ENCODE measurements at places on chromosomes 6 and 20.

GRCh38 chr6:132362442-132363185, 38.7 kb downstream of the MOXD1 start:
- peak; percentile 32 for DNase-seq

- DNase-seq: peak; percentile 56
These were observed 34.3 kb downstream of the KCNB1 start for GRCh38 chr20:49447946-49448809.

DNA sequence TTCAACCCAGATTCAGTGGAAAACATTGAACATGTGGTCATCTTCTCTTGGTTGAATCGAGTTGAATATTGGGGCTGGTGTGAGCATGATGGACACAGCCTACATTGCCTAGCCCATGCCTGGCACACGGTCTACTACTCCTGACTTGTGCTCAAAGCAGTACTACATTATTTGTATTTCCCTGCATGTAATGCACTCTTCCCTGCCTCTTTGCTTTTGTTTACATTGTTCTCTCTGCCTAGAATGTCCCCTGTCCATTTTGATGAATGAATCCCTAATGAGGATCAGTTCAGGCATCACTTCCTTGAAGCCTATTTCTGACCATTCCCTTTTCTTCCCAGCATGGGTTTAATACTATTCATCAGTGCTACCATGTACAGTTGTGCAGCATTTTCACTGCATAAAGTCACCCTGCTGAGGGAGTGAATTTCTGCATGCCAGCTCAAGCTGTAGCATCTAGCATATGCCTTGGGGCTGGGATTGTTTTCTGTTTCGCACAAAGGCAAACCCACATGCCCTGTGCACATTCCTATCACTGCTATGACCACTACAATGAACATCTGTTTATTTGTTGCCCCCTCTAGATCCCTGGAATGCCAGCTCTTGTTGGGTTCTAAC, 75.3 kb upstream of the CCN6 start:
- no peak for DNase-seq

DNA sequence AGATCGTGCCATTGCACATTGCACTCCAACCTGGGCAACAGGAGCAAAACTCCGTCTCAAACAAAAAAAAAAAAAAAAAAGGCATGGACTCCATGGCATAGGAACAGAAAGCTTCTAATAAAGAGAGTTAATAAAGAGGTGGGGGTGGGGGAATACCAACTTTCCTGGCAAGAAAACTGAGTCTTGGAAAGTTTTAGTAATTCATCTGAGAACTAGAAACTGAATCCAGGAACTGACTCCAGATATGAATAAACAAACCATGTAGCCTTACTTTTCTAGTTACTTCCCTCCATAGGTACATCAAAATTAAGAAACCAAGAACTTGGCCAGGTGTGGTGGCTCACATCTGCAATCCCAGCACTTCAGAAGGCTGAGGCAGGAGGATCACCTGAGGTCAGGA, 38.5 kb downstream of the PTPRT start:
- no peak for DNase-seq

DNA sequence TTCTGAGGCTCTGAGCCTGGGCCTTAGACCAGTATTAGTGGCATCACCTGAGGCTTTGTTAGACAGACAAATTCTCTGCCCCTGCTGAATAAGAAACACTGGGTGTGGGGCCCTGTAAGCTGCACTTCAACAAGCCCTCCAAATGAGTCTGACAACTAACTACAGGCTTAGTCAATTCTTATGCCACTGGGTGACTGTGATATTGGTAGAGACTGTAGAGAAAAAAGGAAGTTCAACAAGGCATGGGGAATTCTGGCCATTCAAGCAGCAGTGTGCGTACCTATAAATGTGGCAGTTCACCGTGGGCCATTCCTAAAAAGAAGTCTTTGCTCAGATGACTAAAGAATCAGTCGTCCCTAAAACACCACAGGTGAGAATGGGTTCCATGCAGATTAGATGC, 82.7 kb downstream of the MDN1 start:
- DNase-seq: no peak

DNA sequence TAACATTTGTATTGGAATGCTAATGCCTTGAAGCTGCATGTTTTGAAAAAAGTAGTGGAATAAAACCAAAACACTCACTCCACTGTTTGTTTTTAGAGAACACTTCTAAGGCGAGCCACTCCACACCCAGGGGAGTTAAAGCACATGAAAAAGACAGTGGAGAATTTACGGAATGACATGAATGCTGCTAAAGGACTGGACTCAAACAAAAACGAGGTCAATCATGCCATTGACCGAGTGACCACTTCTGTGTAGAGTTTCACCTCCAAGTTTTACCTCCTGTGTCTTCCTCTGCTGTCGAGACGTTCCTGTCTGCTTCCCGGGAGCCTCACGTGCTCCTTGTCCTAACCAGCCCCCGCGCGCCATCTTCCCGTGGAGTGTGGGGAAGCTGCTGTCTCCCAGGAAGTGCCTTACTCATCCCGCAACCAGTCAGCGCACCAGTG, 127.8 kb downstream of the LRRC1 start:
- no peak for DNase-seq

DNA sequence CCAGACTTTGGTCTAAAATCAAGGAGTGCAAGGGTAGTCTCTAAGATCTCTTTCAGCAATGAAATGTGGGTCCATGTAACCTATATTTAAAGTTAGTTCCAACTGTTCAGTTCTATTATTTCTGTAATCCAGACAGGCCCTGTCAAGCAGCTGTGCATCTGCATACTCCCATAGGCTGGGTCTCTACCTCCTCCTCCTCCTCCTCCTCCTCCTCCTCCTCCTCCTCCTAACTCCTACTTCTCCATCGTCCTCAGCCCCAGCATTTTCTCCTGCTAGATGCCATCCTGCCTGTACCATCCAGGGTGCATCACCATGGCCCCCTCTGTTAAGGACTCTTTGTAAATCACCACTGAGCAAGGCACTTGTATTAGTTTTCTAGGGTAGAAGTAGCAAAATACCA, 52.4 kb upstream of the TPD52L1 start:
- no peak for DNase-seq

DNA sequence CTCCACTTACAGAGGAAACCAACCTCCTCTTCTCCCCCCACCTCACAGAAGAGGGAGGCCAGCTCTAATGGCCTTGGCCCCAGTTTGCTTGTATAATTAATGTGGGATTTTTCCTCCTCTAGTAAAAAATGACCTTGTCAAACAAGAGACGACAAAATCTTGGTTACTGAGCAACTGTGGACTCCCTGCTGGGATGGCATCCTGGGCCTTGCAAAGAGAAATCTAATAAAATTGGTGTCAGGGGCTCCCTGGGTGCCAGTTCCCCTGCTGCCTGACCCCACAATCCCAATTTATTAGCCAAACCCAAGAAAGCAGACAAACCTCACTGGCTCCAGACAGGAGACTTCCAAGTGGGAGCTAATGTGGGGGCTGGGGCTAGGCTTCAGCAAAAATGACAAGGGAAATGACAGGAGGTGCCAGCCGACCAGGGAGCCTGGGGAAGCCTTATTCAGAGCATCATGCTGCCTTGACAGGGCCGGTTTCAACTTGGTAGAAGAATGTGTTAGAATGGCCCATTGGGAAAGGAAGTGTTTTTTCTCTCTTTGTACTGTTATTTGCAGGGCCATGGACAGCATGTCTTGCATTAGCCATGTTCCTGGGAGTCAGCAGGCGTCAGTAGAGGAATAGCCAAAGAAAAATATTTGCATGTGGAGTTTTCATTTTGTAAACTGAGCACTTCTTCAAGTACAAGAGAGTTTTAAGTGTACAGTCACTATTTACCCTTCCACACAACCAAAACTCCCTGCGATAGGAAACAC, 816.9 kb downstream of the DHX35 start:
- no peak for DNase-seq

DNA sequence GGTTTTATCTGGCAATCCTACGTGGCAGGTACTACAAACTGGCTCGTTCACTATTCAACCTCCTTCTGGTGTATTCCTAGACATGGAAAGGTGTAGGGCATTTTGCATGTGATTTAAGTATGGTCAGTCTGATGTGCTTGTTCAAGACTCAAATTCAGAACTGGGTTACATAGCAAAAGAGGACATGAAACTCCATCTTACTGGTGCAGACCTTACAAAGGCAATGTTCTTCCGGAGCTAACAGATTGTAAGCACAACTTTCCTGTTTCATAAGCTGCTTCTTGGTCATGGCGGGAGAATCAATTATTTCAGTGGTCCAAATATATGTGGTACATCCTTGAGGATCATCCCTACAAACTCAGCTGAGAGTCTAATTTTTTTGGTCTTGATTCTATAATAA, 703.4 kb downstream of the EPM2A start:
- DNase-seq: no peak

GRCh38 chr20:43722153-43722505, 4.7 kb downstream of the GTSF1L start:
- DNase-seq: no peak

DNA sequence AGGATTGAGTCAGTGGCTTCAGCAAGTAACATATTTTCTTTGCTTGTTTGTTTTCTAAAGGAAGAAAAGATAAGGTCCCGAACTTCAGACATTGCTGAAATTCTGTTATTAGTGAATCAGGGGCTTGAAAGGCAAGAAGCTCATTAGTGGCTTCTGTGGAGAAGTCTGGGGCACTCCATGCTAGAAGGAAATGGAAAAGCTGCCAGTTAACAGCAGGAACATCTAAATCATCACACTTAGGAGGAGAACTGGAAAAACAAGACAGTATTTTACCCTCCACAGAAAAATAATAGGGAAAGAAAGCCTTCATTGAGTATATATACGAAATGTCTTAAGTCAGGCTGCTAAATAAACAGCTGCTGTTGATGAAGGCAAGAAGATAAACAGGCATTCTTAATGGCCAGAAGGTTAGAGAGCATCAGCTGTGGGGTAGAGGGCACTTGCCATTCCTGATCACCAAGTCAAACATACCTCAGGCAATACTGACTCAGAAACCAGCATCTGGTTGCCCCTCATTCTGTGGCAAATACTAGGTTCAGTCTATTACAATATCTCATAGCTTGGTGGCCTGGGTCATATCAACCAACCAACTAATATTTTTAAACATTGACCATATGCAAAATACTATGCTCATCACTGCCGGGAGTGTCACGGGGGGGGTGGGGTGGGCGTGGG, 143.2 kb upstream of the TENT5A start:
- DNase-seq: no peak

DNA sequence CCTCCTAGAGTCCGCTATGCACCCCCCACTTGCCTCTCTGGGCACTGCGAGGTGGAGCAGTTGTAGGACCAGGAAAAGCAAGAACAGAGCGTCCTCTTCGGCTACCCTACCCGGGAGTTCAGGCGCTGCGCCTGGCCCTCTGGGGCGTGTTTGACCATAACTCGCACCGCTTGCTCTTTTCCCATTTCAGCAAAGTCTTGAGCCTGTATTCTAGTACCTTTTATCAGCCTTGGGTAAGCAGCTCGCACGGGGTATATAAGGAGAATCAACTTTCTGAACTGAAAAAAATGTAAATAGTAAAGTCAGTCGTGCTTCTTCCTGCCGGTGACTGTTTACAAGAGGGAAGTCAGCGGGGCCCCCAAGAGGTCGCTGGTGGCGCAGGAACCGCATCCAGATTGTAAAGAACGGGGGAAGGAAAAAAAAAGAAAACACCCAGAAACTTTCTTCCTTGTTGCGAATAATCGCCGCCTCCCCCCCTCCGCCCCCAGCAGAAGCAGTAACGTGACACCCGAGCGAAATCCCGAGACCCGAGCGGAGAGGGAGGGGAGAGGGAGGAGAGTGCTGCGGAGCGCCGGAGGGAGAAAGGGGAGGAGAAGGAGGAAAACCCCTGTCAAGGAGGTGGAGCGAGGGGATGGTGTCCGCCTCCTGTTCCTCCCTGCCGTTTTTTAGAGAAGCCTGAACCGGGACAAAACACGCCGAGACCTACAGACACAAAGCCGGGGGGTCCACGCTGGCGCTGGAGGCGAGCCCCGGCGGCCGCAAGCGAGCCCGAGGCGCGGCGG, at the start of gene UST:
TSS of gene UST (plus strand) at position 668 of the 782 bp plus-strand sequence. CDS start 401 bp downstream, outside the sequence.
- DNase-seq: peak; percentile 46

- DNase-seq: no peak
These were observed 10.6 kb downstream of the PRR18 start for GRCh38 chr6:166297606-166298005.

- DNase-seq: no peak
These were observed 113.7 kb upstream of the LOC128125822 start for GRCh38 chr6:63458480-63459115.

- DNase-seq: peak; percentile 59
These were observed 49.7 kb downstream of the RBM38 start for GRCh38 chr20:57440678-57441509.

DNA sequence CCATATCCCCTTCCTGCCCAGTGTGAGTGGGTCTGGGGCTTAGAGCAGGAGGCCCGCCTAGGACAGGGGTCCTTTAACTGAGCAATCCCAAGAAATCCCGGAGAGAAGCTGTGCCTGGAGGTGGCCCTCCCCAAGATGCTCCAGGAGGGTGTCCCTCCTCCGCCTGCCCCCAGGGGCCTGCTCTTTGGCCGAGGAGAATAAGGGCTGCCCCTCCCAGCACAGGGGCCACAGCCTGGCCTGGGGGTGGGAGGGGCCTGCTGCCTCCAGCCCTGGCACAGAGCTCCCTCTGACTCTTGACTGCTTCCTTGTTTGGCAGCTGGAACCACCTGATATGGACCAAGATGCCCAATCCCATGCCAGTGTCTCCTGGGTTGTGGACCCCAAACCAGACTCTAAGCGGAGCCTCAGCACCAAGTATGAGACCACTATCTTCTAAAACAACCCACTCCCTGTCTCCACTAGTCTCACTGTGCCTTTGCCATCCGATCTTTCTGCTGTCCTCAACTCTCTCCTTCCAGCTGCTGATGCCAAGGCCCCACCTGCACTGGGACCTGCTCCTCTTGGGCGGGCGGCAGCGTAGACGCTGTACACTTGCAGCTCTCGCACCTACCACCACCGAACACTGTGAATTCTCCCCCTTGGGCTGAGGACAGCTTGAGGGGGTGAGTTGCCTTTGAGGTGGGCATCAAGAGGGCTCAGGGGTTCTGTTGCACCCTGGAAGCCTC, 54.3 kb downstream of the TCP11 start:
- no peak for DNase-seq

DNA sequence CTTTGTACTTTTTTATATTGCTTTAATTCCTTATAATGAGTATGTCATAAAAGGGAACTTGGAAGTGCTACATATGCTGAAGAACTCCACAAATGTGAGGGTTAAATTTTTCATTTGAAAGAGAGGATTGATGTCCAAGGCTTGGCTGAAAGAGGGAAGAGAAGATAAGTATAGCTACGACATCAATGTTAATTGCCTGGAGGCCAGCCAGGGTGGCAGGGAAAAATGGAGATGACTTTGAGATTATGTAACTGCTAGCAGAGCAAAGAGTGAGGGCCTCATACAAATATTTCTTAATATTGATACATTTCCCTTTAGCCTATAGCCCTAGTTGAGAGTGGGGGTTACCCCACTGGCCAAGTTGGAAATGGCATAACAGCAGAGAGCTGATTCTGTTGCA, 24.8 kb upstream of the RIMS4 start:
- no peak for DNase-seq

DNA sequence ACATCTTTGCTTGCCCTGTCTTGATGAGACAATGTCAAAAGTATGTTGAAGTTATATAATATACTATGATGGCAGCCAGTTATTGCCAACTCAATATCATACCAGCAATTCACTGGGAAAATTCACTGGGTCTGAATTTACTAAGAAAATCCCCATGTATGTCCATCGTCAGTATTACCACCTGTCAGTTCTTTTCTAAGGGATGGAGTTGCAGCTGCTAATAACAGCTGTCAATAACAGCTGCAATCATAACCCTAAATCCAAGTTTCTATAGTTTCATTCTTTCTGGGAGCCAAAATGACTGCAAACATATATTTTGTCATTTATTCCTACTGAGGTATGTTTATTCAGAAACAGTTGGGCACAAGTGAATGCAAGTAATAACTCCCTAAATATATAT, 132.6 kb upstream of the RIN2 start:
- DNase-seq: no peak

Measured in WERI-Rb-1 (cell line).